ENCODE measurements at places on chromosomes 5 and 9. TPM values are rescaled to one million over a fixed set of nuclear protein-coding genes. Genes with fewer than 3 reads are reported as not detected.

The FOXD4L4 gene
- total RNA-seq, result not detected

The ECM2 gene
- 0.12 TPM for total RNA-seq

The ANKRD34B gene
- not detected for total RNA-seq

The NPR3 gene
- 23.2 TPM for total RNA-seq

The GLRA1 gene
- total RNA-seq, result not detected

The LHX6 gene
- total RNA-seq, result 0.39 TPM

The ASS1 gene
- total RNA-seq, result 17.4 TPM

The POU5F2 gene
- total RNA-seq, result not detected

The PCDHGA9 gene
- 0.04 TPM for total RNA-seq

The IARS1 gene
- 124 TPM for total RNA-seq

The ENTPD2 gene
- 0.67 TPM for total RNA-seq

The F12 gene
- total RNA-seq, result 23.0 TPM

The MARCOL gene
- total RNA-seq, result not detected

The GAS1 gene
- 0.05 TPM for total RNA-seq

The ORM2 gene
- not detected for total RNA-seq

The SH3RF2 gene
- 3.1 TPM for total RNA-seq

The IL9 gene
- not detected for total RNA-seq

The RAD23B gene
- total RNA-seq, result 98.2 TPM

The ADRA1B gene
- total RNA-seq, result 8.1 TPM

The TYRP1 gene
- total RNA-seq, result not detected

The IFNK gene
- not detected for total RNA-seq

The SPEF2 gene
- total RNA-seq, result 1.3 TPM

The SPAAR gene
- total RNA-seq, result not detected

The EEIG1 gene
- total RNA-seq, result 68.8 TPM

The DPYSL3 gene
- 18.6 TPM for total RNA-seq

The TLE4 gene
- total RNA-seq, result 13.8 TPM

The PCDHB5 gene
- 1.5 TPM for total RNA-seq

The SLC45A2 gene
- total RNA-seq, result not detected

The FOXD4L5 gene
- 0.10 TPM for total RNA-seq

The CDH9 gene
- not detected for total RNA-seq

The LEAP2 gene
- 0.55 TPM for total RNA-seq

The LHFPL2 gene
- 51.4 TPM for total RNA-seq

The STPG3 gene
- total RNA-seq, result not detected

The ZCCHC10 gene
- total RNA-seq, result 30.1 TPM

The CAMK2A gene
- total RNA-seq, result 1.4 TPM

The PCDHB3 gene
- not detected for total RNA-seq

The EQTN gene
- total RNA-seq, result not detected

The LHX3 gene
- 0.09 TPM for total RNA-seq

The EDIL3 gene
- total RNA-seq, result 0.16 TPM

The PBX3 gene
- 10.1 TPM for total RNA-seq

The INSL4 gene
- total RNA-seq, result 19.2 TPM

The MAPKAP1 gene
- total RNA-seq, result 50.3 TPM

The TNC gene
- total RNA-seq, result 1.4 TPM

The ABHD17B gene
- 16.2 TPM for total RNA-seq

The ARSI gene
- total RNA-seq, result 44.0 TPM

The HRH2 gene
- total RNA-seq, result 0.64 TPM

The ACOT12 gene
- total RNA-seq, result not detected

Measured in A549 treated with DMSO at 1 μM for 4 hours (cell line).